ENCODE measurements at places on chromosomes 3 and 15. TPM values are rescaled to one million over a fixed set of nuclear protein-coding genes. Genes with fewer than 3 reads are reported as not detected.

GRCh38 chr3:73471986-73472787 is 152.6 kb downstream of the PDZRN3 start:
- DNase-seq = no peak

GRCh38 chr3:5735896-5736295 is 548.4 kb downstream of the EDEM1 start:
- DNase-seq = no peak

GRCh38 chr3:27521179-27521871 is 37.1 kb upstream of the SLC4A7 start:
- peak; percentile 93 for DNase-seq

The TFDP2 gene
- 26.8 TPM for total RNA-seq

The TASOR gene
- 57.2 TPM for total RNA-seq

GRCh38 chr3:155416500-155417118 is 123.1 kb upstream of the STRIT1 start:
- DNase-seq = peak; percentile 87

- DNase-seq = no peak
These were observed 1.7 kb downstream of the HOMER2 start for GRCh38 chr15:82950746-82951370.

The TP63 gene
- total RNA-seq = not detected

DNA sequence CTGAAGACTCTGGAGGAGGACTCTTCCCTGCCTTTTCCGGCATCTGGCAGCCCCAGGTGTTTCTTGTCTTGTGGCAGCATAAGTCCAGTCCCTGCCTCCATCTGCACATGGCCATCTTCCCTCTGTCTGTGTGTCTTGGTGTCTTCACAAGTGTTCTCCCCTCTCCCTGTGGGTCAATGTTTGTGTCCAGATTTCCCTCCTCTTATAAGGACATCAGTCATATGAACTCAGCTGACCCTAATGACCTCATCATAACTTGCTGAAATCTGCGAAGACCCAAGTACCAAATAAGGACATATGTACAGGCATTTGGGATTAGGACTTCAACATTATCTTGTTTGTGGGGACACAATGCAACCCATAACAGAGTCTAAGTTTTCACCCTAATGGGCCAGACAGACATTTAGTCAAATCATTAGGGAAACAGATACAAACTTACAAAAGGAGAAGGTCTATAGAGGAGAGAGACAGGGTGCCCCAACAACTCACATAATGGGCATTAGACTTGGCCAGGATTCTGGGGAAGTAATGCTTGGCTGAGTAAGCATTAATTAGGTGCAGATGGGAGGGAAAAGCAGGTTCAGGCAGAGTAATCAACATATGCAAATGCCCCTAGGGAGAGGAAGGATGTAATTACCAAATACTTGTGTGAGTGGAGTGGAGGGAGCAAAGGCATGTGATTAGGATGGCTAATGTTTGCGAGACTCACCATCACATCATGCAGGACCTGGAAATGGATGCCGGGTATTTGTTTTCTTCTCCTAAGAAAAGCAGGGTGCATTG is 372.8 kb upstream of the TBL1XR1 start:
- DNase-seq = peak; percentile 76

DNA sequence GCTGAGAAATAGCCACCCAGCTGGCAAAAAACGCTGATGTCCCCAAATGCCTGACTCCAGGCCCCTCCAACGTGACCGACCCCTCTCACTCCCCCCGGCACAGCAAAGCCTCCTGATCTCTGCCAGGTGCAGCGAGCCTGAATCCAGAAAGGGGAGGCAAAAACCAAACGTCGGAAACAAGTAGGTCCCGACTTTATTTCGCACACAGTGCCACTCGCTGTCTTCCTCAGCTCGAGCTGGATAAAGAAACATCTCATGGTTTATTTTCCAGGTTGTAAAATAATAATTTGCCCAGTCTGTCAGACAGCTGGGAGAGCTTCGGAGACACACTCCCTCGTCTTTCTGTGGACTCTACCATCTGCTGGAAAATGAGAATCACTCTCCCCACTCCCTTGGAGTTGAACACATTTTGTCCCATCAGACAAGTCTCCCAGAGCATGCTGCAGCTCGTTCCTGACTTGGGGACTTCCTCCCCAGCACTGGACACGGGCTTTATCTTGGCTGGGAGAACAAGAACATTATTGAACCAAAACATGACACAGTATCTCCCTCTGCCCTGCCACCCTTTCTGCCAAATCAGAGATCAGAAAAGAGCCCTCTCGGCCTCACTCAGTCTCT is 142.8 kb downstream of the NUP210 start:
- no peak for DNase-seq

- peak; percentile 78 for DNase-seq
These were observed 174.0 kb upstream of the PRICKLE2 start for GRCh38 chr3:64399205-64399800.

- DNase-seq = peak; percentile 16
These were observed 46.5 kb downstream of the CYFIP1 start for GRCh38 chr15:22933641-22934061.

- DNase-seq = peak; percentile 70
These were observed 1.3 kb downstream of the ZNF710 start for GRCh38 chr15:90002428-90002844.

- DNase-seq = no peak
These were observed 12.7 kb downstream of the SOX2 start for GRCh38 chr3:181724192-181724965.

DNA sequence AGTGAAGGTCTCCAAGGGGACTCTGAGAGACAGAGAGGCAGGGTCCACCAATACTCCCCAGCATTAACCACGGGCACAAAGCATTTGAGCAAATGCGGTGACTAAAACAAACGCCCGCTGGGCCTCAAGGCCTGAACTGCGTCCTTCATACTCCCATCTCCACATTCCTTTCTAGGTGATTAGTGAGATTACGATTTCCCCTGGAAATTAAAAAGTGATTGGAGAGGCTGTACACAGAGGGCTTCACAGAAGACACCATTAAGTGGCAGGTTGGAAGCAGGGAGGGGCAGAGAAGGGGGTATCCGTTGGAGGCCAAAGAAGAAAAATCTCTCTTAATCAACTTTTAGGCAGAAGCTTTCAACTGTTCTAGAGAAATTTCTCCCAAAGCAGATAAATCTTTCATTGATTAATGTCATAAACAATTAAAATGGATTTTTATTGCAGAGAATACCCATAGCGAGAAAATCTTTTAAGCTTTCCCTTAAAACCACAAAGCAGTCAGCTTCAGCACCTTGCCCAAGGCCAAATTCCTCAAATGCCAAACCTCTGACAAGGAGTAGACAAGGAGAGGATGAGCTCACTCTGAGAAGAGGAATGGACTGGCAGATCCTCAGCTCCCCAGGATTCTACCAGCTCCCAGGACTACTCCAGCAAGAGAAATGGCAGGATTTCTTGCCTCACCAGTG is 38.2 kb downstream of the MB21D2 start:
- peak; percentile 96 for DNase-seq

GRCh38 chr3:2898591-2899353 is 211.4 kb downstream of the IL5RA start:
- no peak for DNase-seq

Data from GM23248 (cell line).